ENCODE measurements at places on chromosomes 2 and 18.

DNA sequence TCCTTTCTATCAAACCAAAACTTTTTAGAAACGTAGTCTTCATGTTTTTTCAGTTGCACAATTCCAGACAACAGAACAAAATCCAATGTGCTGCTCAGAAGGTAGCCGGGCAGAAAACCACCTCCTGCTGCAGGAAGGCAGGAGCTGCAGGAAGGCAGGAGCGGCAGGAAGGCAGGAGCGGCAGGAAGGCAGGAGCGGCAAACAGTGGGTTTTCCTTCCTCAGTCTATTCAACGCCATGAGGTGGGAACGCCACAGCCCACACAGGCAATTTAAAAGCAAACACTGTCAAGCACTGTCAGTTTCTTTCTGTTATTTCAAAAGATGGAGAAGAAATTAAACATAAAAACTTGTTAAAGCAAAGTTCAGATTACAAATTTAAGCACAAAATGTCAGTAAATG, 601.2 kb upstream of the SALL3 start:
- no peak for ATAC-seq

DNA sequence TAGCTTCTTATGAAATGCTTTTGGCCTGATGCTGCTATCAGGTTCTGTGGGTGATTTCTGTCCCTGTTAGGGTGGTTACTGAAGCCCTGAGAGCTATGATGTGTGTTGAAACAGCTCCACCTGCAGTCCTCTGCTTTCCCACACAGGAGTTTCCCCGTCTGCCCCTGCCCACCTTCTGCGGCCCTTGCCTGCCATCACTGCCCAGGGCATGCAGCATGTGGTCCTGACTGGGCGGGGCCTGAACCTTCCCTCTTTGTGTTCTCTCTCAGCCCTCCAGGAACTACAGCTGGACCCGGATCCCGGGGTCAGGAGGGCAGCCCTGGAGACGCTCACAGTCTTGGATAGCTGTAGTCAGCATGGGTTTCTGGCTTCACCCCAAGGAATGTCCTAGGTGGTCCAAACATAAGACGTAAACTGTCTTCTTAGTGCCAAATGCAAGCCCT, 21.4 kb downstream of the HJURP start:
- peak; percentile 96 for ATAC-seq

DNA sequence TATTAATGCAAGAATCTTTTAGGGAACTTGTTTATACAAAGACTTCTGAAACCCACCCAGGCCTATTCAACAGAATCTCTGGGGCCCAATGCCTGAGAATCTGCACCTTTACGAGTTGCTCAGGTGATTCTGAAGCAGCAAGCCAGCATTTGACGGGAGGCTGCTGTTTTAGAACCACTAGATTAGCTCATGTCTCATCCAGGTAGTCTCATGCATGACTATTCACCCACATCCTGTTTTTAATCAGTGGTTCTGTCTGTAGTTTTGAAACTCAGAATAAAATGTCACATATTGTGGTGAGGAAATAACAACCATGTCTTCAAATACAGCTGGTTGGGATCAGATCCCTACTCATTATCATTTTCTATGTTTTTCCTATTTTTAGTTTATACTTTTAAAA, 39.5 kb downstream of the CYTIP start:
- no peak for ATAC-seq

GRCh38 chr2:126059379-126059778, 596.6 kb upstream of the GYPC start:
- no peak for ATAC-seq

DNA sequence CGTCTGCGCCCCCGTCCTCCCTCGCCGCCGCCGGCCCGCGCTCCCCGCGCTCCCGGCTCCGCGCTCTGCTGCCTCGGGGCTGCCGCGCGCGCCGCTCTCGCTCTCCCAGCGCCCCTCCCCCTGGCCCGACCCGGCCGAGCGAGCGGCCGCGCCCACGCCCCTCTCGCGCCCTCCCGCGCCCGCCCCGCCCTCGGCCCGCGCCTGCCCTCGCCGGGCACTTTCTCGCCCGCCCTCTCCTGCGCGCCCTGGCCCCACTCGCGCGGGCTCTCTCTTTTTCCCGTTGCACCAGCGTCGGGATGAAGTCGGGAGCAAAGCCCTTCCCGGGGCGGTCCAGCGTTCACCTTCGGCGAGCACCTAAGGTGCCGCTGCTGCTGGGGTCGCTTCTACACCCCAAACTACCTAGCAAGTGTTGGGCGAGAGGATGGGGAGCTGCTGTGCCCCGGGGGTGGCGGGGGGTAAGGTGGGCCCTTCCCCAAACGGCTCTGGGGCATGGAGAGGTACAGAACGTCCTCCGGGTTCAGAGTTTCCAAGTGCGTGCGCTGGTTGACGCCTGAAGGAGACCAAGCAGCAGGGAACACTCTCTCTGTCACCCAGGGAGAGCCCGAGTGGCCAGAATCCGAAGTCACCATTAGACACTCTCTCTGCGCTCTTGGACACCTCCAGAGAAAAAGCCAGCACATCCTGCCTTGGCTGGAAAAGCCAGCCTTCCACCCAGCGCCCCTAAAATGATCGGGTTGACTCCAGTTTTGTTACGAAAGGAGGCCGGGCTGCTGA, at the start of gene COLEC12:
Gene COLEC12, minus strand, starts transcription at position 70 of the 774 bp plus-strand sequence. CDS start 187 bp downstream, outside the sequence.
- peak; percentile 86 for ATAC-seq

DNA sequence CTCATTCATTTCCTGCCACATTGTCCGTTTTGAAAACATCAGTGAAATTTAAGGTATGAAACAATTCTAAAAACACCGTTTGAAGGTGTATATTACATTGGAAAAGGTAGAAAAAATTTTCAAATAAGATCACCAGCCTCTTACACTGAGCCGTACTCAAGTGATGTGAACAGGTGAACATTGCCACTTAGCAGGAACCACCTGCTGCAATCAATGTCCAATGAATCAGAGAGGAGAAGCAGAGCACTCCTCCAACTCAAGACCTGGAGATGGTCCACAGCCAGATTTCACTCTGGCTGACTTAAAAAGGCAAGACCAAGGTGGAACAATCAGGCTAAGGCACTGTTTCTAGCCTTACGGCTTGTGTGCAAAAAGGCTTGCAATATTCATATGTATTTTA, 110.3 kb upstream of the TTN start:
- ATAC-seq: no peak

DNA sequence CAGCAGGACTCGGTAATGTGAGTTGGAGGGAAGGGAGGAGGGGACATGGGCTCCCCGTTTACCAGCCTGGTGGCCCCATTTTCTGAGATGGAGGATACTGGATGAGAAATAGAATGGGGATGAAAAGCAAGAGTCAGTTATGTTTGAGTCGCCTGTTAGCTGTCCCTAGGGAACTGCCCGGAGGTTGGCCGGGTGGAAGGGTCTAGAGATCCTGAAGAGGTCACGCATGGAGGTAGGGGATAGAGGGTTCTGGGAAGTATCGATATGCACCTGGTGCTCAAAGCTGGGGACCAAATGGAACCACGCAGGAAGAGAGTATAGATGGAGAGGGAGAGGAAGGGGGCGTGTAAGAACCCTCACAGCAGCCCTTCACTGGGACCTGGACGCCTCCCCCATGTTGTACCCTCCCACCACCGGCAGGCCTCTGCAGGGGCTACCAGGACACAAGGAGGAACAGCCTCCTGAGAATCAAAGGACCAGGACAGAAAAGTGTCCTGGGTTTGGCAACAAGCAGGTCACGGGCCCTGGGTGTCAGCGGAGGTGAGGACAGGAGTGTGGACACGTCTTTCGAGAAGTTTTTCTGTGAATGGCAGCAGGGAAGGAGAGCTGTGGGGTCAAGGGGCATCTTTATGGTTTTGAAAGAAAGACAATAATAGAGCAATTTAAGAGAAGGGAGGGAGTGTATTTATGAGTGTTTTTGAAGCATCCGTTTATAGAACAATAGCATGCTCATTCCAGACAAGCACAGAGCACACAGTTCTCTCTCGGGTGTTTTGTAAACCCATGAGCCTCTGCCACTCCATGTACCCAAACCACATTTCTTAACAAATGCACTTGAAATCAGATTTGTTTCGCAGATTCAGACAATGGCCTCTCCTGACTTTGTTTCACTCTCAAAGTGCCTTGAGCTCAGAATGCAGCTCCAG, 132.2 kb downstream of the SMAD7 start:
- ATAC-seq: no peak

Measured in motor neuron (in vitro differentiated cells).